ENCODE measurements at places on chromosomes 12 and 14. TPM values are rescaled to one million over a fixed set of nuclear protein-coding genes. Genes with fewer than 3 reads are reported as not detected.
A peak's percentile ranks its signal among the peaks of the same experiment; 100 is the strongest.

- no peak for DNase-seq
- no peaks in the 10 kb centered on the region for H3K4me1 ChIP-seq
- H3K27ac ChIP-seq = no peak overlapping the region
- H3K4me3 ChIP-seq = no peak overlapping the region
Measured at GRCh38 chr14:30088620-30089019, 161.0 kb upstream of the PRKD1 start.

GRCh38 chr14:78592616-78593219, 422.5 kb downstream of the NRXN3 start:
- H3K36me3 ChIP-seq = no peaks in the 10 kb centered on the region
- DNase-seq = no peak
- H3K27ac ChIP-seq = no peak overlapping the region
- H3K27me3 ChIP-seq = no peaks in the 10 kb centered on the region

DNA sequence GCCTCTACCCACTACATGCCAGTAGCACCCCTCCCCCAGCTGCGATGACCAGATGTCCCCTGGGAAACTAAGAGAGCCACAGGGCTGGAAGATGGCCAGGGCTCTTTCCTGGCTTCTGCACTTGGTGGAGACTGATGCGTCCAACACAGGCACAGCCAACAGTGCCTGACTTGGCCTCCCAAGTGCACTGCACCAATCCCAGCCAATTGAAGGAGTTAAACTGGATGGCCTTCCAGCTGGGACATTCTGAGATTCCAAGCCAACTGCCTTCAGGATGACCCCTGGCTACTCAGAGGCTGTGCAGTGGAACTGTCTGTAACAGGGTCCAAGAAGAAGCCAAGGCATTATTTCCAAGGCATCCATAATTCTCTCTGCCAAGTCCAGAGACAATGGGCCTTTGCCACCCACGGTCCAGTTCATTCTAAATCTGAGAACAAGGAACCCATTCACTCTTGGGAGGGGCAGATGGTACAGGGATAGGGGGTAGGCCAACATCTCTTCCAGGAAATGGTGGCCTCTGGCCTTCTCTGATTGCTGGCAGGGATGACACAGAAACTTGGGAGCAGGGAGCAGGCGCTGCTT, 35.2 kb downstream of the PRIMA1 start:
- no peaks in the 10 kb centered on the region for H3K36me3 ChIP-seq
- no peak overlapping the region for H3K4me3 ChIP-seq
- H3K27ac ChIP-seq = no peak overlapping the region
- no peaks in the 10 kb centered on the region for H3K4me1 ChIP-seq
- no peak for DNase-seq

DNA sequence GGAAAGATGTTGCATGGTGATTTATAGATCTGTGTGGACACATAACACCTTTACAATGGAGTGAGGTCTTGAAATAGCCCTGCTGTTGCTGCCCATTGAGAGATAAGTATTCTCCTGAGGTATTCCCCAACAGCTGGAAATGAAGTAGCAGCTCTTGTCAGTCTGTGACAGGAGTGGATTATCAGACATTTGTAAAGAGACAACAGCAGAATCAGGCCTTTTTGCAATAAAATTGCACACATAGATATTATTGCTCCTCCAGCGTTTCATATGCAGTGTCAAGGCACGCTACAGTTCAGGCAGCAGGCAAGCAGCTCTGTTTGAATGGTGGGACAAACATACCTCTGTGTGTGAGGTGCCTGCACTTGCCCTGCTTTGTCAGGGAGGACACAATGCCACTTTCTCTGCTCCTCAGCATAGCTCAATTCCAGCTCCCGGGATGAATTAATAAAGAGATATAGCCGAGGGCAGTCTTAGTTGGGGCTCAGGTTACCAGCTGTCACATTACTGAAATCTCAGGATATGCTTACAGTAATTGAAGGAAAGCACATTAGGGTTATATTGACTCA, 49.4 kb downstream of the BICD1 start:
- no peak overlapping the region for H3K27ac ChIP-seq
- H3K36me3 ChIP-seq = no peaks in the 10 kb centered on the region
- H3K4me1 ChIP-seq = no peaks in the 10 kb centered on the region
- no peak for DNase-seq

GRCh38 chr12:63948211-63948610, 103.7 kb downstream of the SRGAP1 start:
- no peaks in the 10 kb centered on the region for H3K36me3 ChIP-seq
- H3K4me1 ChIP-seq = peaks cover 6% of the 10 kb centered on the region
- no peak overlapping the region for H3K4me3 ChIP-seq

DNA sequence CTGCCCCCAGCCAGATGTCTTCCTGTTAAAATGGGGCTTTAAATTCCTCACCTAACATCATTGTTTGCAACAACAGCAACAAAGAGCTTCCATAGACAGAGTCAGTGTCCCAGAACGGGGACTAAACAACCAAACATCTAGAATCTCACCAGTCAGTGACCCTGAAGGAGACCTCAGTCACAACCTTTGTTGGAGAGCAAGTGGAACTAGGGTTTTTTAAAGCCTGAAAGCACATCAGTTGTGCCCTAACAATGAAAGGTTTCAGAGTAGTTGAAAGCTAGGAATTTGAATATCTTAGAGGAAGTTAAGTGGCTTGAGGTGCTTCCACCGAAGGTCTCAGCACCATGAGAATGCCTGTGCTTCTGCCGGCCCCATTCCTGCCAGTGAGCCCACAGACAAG, 5.0 kb upstream of the ALDH2 start:
- no peaks in the 10 kb centered on the region for H3K27me3 ChIP-seq
- no peaks in the 10 kb centered on the region for H3K36me3 ChIP-seq
- peak; percentile 17 for DNase-seq
- no peak overlapping the region for H3K4me3 ChIP-seq
- H3K4me1 ChIP-seq = peaks cover 14% of the 10 kb centered on the region
- peak overlapping the region; percentile 18 for H3K27ac ChIP-seq

GRCh38 chr12:106084014-106084671, 54.6 kb downstream of the NUAK1 start:
- H3K36me3 ChIP-seq = no peaks in the 10 kb centered on the region
- H3K4me3 ChIP-seq = no peak overlapping the region
- DNase-seq = no peak
- no peak overlapping the region for H3K27ac ChIP-seq
- H3K27me3 ChIP-seq = no peaks in the 10 kb centered on the region
- H3K4me1 ChIP-seq = no peaks in the 10 kb centered on the region

GRCh38 chr12:45327823-45328383, 112.0 kb downstream of the ANO6 start:
- DNase-seq = no peak
- no peaks in the 10 kb centered on the region for H3K36me3 ChIP-seq
- no peaks in the 10 kb centered on the region for H3K27me3 ChIP-seq
- H3K27ac ChIP-seq = no peak overlapping the region

DNA sequence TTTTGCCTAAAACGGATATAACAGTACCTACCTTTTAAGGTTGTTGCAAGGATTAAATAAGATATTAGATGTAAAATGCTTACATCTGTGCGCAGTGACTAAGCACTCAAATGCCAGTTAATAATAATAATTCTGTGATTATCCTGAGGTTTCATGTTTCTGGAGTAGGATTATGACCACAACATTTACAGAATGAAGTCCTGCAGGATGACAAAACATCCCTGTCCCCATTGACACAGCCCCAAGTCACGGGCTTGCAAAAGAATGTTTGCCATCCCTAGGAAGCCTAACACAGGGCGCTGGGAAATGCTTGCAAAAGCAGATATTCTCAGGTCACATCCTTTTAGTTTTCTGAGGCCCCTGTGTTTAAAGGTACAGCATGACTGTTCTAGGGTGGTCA, 20.1 kb downstream of the SUSD6 start:
- H3K36me3 ChIP-seq = no peaks in the 10 kb centered on the region
- H3K27ac ChIP-seq = peak overlapping the region; percentile 84
- H3K4me1 ChIP-seq = peaks cover 96% of the 10 kb centered on the region

DNA sequence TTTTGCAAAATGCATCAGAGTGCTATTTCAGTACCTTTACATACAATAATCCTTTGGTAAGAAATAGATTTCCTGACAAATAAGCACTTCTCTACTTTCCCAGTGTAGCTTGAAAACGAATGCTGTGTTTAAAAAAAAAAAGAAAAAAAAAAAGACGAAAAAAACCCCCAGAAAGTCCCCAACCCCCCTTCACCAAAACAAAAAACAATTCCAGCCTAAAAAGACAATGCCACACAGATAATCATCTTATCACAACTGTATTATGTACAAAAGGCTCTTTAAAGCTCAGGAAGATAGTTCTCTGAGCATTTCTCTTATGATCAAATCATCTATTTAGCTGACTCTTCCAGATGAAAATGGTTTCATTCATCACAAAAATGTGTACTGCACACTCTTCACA, 1.6 kb downstream of the FERMT2 start:
- peaks cover 59% of the 10 kb centered on the region for H3K27me3 ChIP-seq
- no peak for DNase-seq
- peaks cover 57% of the 10 kb centered on the region for H3K4me1 ChIP-seq
- no peaks in the 10 kb centered on the region for H3K36me3 ChIP-seq

DNA sequence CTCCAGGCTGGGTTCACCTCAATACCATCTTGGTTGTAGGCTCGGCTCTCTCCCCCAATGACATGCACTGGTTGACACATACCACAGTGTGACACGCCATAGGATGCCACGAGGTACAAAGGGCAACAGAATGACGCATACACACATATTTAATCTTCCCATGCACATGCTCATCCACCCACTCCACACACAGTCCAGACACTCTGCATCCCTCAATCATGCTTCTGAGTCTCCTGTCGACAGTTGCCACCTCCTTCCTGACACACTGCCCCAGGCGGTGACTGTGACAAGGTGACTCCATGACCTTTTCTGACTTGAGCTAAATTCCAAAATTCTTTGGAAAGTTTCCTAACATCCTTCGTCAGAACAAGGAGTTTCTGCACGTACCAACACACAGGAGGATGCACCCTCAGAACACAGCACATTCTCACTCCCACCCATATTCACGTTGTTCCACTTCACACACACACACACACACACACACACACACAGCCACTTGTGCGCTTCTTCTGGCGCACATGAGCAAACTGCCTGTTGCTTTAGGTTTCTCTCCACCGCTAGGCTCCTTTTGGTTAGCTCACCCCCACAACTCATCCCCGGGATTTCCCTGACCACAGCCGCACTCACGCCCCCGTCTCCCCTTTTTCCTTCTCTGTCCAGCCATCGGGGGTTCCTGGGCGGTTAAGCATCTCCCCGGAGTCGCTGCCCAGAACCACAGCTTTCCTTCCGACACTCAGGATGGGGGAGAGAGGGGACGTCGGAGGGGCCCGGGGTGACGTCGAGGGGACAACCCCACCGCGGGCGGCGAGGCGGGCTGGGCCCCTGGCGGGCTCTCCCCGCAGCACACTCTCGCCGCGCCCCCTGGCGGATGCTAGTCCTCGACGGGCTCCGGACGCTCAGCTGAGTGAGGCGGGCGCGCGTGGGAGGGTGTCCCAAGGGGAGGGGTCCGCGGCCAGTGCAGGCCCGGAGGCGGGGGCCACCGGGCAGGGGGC, 536 bp upstream of the WNT1 start:
- H3K4me1 ChIP-seq = peaks cover 65% of the 10 kb centered on the region
- DNase-seq = peak; percentile 95
- peak overlapping the region; percentile 74 for H3K4me3 ChIP-seq

GRCh38 chr12:46958599-46959290, 120.7 kb upstream of the PCED1B start:
- H3K36me3 ChIP-seq = no peaks in the 10 kb centered on the region
- DNase-seq = no peak
- no peak overlapping the region for H3K4me3 ChIP-seq
- H3K27ac ChIP-seq = no peak overlapping the region
- no peaks in the 10 kb centered on the region for H3K27me3 ChIP-seq

SLC25A47 gene
- total RNA-seq = not detected

HCAR3 gene
- 33.9 TPM for total RNA-seq

L2HGDH gene
- 4.4 TPM for total RNA-seq

TMEM179 gene
- total RNA-seq = not detected

USP30 gene
- total RNA-seq = 9.0 TPM

IFNG-AS1 gene
- 5.6 TPM for total RNA-seq

TEX52 gene
- total RNA-seq = not detected

All from spleen (tissue), 13 donors.